Natural killer cell treated with Interleukin-12 subunit alpha and Interleukin-12 subunit beta and Interleukin-15 and Interleukin-18, amount 100 ng/mL, for 72 hours (primary cell): ENCODE measurements at places on chromosomes 7 and 10. TPM values are rescaled to one million over a fixed set of nuclear protein-coding genes. Genes with fewer than 3 reads are reported as not detected.

DNA sequence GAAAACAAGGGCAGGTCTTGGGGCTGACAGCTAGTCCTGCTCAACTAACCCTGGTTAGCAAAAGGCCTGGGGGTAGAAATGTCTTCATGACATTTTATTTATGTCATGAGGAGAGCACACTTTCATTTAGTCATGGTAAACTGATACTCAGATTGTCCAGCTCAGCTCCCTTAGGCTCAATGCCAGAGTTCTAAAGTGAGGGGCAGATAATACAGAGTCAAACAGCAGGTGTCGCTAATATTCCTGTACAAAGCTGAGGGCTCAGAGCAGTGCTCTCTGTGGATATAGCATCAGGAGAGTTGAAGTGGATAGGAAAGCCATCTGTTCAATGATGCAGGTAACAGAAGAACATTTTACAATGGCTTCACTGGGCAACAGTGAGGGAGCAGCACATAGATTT lies 26.8 kb upstream of the CALCR start:
- DNase-seq: no peak

GRCh38 chr10:125094806-125095205 lies 65.6 kb downstream of the CTBP2 start:
- DNase-seq: no peak

Gene ZNF273
- total RNA-seq: 5.5 TPM

Gene HMX3
- not detected for total RNA-seq

GRCh38 chr10:91635401-91636400 lies 2.8 kb upstream of the PPP1R3C start:
- no peak for DNase-seq
